NCI-H524 treated with DMSO at 0.1 percent for 48 hours (cell line): ENCODE measurements at places on chromosomes 2 and 18.
A peak's percentile ranks its signal among the peaks of the same experiment; 100 is the strongest.

DNA sequence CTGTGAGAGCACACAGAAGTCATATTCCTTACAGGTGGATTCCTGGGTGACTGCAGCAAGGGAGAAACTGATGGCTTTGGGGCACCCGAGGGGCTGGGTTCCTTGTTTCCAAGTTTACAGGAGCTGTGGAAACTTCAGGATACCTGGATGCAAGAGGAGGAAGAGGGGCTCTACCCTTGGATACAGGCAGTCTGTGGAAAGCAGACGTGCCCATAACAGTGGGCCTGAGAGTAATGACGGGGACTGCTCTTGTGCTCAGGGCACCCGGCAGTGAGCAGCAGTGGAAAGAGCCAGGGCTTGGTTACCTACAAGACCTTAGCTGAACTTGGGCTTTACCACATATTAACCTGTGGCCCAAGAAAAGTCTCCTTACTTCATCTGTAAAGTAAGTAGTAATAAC lies 102.2 kb upstream of the TGFA start:
- DNase-seq: no peak

- no peak for DNase-seq
Measured at GRCh38 chr2:23354554-23354953, 30.4 kb upstream of the KLHL29 start.

DNA sequence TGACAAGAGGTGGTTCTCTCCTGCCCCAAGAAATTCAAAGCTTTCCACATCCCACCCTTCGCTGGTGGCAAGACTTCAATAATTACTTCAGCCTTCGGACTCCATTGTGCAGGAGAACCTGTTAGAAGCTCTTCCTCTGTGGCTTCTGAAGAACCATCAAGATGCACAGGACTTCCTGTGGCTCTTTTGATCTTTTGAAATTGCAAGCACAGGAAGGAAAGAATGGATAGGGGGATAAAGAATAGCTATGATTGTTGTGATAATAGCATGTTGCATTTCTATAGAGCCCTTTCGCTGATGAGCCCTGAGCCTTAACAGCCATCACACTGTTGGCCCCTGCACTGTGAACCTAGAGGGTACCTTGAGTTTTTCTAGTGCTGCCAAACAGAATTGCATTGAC lies 7.4 kb downstream of the EPAS1 start:
- no peak for DNase-seq

DNA sequence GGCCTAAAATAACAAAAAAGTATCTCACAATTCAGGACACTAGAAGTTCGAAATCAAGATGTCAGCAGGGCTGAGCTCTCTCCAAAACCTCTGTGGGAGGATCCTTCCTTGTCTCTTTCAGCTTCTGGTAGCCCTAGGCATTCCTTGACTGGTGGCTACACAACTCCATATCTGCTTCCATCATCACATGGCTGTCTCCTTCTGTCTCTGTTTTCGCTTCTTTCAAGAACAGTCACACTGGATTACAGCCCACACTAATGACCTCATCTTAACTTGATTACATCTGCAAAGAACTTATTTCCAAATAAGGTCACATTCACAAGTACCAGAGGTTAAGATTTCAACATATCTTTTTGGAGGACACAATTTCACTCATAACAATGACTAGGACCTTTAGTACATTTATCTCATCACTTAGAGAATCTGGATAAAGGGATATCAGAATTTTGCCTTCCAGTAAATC lies 275.2 kb downstream of the IRS1 start:
- no peak for DNase-seq

GRCh38 chr2:13515254-13515653 lies 798.5 kb downstream of the TRIB2 start:
- DNase-seq: no peak

DNA sequence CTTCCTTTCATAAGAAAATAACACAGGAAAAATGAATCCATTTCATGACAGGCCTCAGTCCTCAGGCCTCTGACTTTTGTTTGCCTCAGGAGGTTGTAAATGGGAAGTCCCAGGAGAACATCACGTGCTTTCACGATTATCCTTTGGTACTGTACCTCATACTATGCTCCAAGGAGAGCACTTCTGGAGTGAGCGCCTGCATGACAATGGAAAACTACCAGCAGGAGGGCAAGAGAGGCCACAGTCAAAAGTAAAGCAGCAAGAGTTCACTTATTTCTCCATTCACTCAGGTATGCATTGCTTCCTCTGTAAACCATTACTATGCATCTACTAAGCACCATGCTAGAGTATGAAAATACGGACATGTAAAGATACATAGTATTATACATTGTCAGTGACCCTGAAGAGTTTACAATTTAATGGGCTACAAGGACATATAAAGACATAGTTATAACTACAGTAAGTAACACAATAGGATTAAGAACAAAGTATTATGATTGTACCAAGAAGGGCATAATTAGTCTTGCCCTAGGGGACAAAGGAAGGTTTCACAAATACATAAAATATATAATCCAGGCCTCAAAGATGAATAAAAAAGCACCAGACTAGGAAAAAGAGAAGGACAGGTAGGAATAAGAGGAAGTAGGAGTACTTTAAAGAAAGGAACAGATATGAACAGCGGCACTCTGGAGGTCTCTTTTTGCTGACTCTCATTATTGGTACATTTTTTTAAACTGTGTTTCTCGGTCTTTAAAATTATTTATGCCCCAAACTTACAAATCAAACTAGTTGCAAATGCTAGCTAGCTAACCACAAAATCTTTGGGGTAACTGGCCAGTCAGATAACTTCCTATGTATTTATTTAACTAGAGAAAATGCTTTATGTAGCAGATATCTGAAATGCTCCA lies 806.7 kb downstream of the NRXN1 start:
- DNase-seq: no peak

DNA sequence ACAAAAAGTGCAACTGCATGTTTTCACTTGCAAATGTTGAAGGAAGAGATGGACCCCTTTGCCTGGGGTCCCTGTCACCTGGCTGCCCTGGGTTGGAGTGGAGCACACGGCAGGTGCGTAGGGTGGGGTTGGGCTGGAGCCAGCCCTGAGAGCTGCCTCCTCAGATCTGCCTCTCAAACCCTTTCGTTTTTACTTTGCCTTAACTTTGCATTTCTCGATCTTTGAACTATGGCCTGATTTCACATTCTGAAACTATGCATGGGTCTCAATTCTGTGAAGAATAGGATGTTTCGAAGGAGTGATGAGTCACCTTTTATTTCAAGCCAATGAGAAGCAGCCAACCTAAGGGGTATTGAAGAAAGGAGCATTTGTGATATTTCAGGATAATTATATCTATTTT lies 132.8 kb downstream of the ACOXL start:
- no peak for DNase-seq

DNA sequence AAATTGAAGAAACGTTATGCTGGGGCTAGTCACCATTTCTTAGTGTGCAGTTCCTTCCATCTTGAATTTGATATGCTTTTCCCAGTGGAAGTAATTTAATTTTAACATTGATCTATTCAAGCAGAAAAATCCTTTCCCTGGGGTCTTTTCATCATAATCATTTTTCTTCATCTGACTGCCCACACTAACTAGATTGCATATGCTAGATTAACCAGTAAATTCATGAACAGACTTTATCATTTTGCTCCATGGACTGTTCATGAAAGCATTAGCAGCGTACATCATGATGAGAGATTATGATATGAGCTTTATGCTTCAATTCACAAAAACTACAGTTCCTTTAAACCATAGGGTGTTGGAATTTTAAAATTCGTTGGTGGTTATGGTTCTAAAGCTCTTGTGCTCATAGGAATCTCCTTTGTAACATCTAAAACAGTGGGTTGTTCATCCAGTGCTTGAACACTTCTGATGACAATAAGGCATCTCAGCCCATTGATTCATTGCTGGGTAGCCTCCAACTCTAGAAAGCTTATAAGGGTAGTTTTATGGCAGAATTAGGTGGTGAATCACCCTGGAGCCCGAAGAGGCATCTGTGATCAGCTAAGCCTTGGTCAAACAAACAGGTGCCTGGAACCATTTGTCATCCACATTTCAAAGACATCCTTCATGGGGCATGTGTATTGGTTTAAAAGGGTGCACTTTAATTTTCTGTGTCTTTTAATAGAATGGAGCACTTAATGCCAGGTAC lies 77.2 kb upstream of the NDUFV2 start:
- DNase-seq: peak; percentile 31

- no peak for DNase-seq
Measured at GRCh38 chr2:205545971-205546816, 136.1 kb upstream of the NRP2 start.

DNA sequence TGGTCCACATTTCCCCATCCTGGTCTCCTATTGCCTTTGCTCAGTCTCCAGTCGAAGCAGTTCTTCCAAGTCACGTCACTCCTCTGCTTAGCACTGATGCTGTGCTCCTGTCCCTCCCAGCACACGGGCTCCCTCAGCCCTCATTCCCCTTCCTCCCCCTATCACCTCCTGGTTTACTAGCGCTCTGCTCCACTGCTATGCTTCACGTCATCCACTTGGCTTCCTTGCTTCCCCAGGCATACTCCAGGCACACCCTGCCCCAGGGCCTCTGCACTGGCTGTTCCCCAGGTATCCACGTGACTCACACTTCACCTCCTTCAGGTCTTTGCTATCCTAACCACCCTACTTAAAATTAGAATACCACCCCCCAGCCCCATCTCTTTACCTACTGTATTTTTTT lies 269.3 kb downstream of the GLI2 start:
- DNase-seq: no peak

GRCh38 chr2:239882331-239882732 lies 142.8 kb downstream of the NDUFA10 start:
- DNase-seq: no peak

DNA sequence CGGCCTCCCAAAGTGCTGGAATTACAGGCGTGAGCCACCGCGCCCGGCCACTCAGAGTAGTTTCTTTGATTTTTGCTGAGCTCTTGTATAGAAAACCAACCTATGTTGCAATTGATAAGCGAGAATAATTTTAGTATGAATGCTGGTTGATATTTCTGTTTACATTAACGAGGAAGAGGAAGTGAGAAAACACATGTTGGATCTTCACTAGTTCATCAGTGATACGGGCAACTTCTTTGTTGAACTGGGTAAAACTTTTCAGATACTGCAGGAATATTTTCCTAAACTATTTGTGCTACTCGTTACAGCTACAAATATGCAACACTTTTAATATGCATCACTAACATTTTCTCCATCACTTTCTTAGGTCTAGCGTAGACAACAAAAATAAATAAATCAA lies 67.9 kb upstream of the SLC25A52 start:
- DNase-seq: no peak

DNA sequence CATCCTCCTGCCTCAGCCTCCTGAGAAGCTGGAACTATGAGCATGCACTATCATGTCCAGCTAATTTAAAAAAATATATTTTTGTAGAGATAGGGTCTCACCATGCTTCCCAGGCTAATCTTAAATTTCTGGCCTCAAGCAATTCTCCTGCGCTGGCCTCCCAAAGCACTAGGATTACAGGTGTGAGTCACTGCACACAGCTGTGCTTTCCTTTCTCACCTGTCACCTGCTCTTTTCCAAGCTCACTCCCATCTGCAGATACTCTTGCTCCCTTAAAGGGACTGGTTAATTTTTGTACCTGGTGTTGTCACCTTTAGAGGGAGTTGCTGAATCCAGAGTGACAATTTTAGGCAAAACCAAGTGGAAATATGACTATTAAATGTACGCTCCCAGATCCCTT lies 178.2 kb downstream of the LOXHD1 start:
- no peak for DNase-seq

- no peak for DNase-seq
Measured at GRCh38 chr18:23523429-23524212, 20.3 kb downstream of the RMC1 start.

GRCh38 chr2:196987298-196987648 lies 60.8 kb upstream of the PGAP1 start:
- no peak for DNase-seq

GRCh38 chr18:74819433-74820059 lies 221.9 kb downstream of the ZNF407 start:
- no peak for DNase-seq

- DNase-seq: no peak
Measured at GRCh38 chr18:61388010-61388409, 54.8 kb downstream of the CDH20 start.

DNA sequence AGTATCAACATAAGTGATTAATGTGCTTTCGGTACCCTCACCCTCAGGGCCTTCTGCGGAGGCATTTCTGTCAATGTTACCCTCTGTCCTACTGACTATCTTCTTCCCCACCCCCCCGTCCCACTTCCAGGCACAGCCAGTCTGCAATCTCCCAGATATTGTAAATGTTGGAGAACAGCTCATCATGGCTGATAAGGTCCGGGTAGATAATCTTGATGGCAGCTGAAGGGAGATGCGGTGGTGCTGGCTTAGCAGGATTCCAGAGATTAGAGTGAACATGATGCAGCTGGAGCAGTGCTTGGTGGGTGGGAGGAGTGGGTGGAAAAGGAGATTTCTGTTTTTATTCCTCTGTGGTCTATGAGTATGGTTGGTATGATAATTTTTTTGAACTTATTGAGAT lies 15.5 kb downstream of the GTF2A1L start:
- DNase-seq: no peak

DNA sequence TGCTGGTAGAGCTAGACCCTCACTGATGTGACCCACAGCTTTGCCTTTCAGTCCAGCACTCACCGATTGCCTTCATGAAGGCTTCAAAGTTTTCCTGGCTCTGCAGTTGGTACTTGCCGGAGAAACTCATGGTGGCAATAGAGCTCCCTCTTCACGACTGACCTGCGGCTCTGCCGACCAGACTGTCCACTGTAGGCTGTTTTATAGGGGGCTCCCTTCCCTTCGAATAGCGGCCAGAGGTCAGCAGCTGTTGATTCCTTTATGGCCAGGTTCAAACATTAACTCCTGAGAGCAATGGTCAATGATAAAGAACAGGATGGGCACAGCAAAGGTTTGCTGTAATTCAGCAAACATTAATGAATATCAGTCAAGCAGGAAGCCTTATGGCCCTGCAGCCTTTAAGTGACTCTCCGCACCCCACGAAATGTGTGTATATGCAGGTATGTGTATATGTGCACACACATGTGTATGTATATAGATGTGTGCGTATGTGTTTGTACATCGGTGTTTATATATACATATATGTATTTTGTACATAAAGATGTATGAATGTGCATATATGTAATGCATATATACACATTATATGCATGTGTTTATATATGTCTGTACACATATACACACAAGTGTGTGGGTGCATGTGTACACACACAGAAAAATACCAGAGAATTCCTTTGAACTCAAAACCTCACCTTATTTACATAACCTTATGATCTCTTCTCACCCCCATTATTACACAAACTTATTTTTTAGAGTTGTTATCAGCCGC lies at the start of gene FABP1:
Gene FABP1, minus strand, starts transcription at position 175 of the 766 bp plus-strand sequence. Its CDS starts 45 bp downstream, at position 130.
- no peak for DNase-seq
